ENCODE measurements at places on chromosomes 6 and 20.
A peak's percentile ranks its signal among the peaks of the same experiment; 100 is the strongest.

GRCh38 chr6:117469356-117469755 lies 13.1 kb upstream of the DCBLD1 start:
- no peak for DNase-seq

DNA sequence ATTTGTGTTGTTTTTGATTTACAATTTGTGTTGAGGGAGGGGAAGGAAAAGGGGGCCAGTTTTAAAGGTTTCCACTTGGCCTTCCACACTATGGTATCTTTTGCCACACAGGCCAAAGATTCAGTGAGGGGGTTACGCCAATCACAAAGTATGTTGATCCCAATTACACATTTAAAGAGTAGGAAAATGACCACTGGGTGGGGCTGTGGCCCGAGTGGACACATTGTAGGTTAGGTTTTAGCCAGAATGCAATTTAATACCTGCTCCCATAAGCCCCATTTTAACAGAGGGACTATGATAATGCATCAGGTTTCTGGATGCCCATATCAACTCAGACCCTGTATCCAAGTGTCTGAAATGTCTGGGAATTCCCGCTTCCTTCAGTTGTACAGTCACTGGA lies 15.6 kb downstream of the VGLL2 start:
- peak; percentile 35 for DNase-seq

- no peak for DNase-seq
Observed at GRCh38 chr20:3681931-3682781, at the start of gene ADAM33. TSS of gene ADAM33 (minus strand) at chr20:3682010. CDS start at chr20:3682004, 6 bp downstream.

- no peak for DNase-seq
Observed at GRCh38 chr20:47099825-47100441, 205.3 kb downstream of the EYA2 start.

GRCh38 chr6:28814032-28814976 lies 109.5 kb downstream of the TRIM27 start:
- DNase-seq = peak; percentile 27

Data from HEK293T (cell line).